Activated CD4-positive, alpha-beta T cell treated with anti-CD3 and anti-CD28 coated beads for 24 hours (primary cell): ENCODE measurements at places on chromosomes 1 and 21.

GRCh38 chr1:116067566-116067890 lies 43.7 kb upstream of the MAB21L3 start:
- no peak for DNase-seq

- DNase-seq: no peak
These were observed 30.7 kb upstream of the EDN2 start for GRCh38 chr1:41515131-41515678.

DNA sequence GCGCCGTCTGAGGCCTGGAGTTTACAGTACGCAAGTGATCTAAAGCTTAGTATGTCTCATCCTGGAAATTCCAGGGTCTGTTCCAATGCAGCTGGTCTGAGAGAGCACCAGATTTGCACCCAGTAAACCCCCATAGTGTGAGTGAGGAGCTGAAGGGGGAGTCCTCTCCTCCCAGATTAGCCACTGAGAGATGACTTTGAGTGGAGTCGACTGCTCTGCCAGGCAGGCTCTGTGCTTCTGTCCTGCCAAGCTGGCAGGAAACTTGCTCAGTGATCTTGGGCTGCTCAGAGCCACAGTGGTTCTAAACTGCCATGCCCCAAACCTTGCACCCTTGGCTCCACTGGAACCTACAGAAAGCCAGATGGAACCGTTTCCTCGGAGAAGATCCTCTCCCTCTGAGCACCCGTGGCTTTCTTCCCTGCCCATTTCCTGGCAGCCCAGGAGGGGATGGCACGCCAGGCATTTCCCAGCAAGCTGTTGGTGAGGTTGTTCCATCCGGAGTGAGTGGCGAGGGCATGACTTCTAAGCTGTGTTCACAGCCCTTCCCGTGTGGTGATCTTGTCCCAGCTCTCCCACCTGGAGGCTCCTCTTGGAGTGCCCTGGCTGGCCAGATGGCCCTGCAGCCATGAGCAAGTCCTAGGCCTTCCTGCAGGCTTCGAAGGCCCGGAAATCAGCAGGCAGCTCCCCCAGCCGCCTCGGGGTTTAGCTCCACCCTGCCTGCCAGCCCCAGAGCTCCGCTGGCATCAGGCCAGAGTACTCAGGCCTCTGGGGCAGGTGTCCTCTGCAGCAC lies 125.9 kb upstream of the VAMP3 start:
- DNase-seq: no peak

DNA sequence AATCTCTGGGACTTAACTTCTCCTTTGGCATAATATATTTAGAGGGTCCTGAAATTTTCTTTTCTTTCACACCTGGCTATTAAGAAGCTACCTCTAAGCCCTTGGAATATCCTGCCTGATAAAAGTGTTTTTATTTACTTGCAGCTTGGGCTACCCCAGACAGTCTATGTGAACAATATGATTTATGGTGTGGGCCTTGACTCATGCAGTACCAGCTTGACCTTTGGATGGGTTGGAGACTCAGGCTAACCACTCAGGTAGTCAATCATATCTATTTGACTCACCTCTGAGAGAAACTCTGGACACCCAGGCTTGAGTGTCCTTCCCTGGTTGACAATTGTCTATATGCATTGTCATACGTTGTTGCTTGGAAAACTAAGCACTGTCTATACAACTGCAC lies 13.4 kb upstream of the PGBD2 start:
- DNase-seq: no peak
